HT1080 (cell line): ENCODE measurements at places on chromosomes 1 and 21.

DNA sequence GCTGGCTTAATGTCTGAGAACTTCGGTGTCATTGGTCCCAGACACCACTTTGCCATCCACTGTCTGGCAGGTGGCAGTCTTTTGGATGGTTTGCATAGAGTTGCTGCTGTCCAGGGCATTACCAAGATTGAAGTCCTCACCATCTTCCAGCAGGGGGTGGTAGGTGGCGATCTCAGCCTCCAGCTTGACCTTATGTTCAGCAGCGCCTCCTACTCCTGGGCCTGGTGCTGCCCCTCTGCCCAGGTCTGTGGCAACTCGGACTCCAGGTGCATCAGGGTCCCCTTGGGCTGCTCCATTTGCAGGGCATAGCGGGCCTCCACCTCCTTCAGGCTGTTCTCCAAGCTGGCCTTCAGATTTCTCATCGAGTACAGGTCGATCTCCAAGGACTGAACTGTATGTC lies 573.3 kb upstream of the NCAM2 start:
- DNase-seq: peak; percentile 20

GRCh38 chr1:7042322-7043190 lies 257.3 kb downstream of the CAMTA1 start:
- peak; percentile 24 for DNase-seq

GRCh38 chr1:178033019-178033418 lies 60.9 kb upstream of the RASAL2 start:
- no peak for DNase-seq

GRCh38 chr1:95668165-95668564 lies 434.2 kb downstream of the RWDD3 start:
- no peak for DNase-seq

DNA sequence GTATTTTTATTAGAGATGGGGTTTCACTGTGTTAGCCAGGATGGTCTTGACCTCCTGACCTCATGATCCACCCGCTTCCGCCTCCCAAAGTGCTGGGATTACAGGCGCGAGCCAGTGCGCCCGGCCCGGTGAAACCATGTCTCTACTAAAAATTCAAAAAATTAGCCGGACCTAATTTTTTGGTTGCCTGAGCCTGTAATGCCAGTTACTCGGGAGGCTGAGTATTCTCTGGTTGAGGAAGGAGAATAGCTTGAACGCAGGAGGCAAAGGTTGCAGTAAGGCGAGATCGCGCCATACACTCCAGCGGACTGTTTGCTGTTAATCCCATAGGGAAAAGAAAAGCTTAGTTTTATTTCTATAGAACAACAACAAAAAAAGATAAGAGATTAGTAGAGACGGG lies 29.9 kb upstream of the HJV start:
- no peak for DNase-seq

DNA sequence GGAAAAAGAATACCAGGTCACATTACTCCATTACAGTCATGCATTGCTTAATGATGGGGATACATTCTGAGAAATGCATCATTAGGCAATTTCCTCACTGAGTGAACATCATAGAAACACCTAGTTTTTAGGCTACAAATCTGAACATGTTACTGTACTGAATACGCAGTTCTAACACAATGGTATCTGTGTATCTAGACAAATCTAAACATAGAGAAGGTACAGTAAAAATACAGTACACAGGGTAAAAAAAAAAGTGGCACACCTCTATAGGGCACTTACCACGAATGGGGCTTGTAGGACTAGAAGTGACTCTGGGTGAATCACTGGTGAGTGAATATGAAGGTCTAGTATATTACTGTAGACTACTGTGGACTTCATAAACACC lies 115.7 kb downstream of the AKT3 start:
- DNase-seq: no peak

DNA sequence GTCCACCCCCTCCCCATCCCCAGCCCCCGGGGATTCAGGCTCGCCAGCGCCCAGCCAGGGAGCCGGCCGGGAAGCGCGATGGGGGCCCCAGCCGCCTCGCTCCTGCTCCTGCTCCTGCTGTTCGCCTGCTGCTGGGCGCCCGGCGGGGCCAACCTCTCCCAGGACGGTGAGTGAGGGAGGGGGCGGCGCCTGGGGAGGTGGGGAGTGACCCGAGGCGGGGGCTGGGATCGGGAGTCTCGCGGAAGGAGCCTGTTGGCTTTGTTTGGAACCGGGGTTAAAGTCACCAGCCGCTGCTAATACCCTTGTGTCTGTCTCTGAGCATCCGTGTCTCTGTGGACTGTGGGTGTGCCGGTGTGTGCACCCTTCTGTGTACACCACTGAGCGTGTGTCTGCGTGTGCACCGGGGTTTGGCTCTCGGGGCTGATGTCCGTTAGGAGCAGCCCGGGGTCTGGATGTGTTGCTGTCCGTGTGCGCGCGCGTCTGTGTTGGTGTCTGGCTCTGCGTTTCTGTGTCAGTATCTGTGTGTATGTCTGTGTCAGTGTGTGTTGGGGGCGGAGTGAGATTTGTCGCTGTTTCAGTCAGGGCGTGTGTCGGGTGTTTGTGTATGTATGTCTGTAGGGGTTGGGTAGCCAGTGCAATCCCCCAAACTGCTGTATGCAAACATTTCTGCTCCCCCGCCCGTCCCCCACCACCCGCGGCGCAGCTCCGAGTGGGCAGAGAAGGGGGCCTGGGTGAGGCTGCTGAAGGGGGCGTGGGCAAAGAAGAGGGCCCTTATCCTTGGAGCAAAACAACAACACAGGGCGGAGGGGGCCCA lies 480 bp downstream of the CADM3 start:
- DNase-seq: peak; percentile 10

DNA sequence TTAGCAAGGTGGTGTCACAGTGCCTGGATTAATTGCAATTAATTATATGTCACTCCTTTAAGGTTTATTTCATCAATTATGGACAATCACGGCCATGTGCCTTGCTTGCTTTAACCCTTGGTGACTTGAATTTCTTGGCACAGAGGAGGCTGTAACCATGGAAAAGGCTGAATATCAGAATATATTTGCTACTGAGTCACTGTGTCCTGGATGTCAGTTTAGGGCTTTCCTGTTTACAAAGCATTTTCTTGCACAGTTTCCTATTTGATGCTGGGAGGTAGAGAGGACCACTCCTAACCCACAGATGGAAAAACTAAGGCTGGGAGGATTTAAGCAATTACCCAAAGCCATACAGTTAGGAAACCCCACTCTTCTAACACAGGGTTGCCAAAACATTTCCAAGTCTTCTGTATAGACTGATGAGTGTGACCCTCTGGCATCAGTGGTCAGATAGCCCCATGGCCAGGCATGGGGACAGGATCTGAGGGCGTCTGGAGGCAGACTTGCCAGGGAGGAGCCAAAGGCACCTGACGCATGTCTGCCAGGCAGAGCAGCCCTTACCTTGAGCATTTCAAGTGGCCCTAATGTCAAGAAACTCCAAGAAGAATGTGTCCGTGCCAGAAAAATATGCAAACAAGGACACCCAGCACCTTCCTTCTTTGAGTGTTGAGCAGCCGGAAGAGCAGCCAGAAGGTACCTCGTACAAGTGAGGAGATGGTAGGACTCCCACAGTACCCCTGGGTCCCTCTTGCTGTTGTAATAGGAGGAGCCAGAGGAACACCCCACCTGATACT lies 34.4 kb downstream of the KCNN3 start:
- no peak for DNase-seq

- DNase-seq: peak; percentile 22
These were observed 42.8 kb downstream of the CNN3 start for GRCh38 chr1:94884106-94884505.

DNA sequence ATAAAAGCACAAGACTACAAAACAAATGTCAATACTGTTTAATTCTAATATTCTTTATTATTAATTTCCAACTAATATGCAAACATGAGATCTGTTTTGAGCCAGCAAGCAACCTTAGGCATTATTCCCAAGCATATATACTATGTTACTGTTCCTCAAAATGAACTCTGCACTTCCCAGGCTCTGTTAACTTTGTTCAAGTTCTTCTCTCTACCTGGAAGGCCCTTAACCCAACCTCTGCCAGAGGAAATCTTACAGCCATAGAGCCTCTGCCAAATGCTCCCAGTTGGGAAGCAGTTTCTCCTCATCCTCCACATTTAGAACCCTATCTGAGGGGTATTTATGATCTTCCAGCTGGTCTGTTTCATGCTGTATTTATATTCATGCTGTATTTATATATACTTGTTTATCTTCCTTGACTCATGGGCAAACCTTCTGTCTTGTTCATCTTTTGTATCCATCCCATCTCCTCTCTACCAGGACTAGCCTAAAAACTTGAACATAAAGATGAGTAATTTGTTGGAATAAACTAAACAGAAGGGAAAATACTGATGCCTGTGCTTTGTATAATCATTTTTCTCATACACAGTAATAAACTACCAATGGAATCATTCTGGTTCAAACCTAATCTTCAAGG lies 5.3 kb downstream of the IVNS1ABP start:
- DNase-seq: no peak

GRCh38 chr1:154186177-154186576 lies 5.7 kb downstream of the TPM3 start:
- peak; percentile 53 for DNase-seq

DNA sequence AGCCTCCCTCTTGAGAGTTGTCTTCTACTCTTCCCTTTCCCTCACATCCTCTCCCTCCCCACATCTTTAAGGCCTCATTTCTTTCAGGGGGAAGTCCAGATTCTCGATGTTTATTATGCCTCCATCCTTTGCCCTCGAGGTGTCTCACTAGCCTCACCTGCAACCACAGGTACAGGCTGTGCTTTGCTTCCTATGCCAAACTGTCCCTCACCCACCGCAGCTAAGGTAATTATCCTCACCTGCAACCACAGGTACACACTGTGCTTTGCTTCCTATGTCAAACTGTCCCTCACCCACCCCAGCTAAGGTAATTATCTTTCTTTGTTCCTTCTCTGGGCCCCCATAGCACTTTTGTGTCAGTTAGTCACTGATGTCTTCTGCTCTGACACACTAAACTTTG lies 328.1 kb upstream of the SNX7 start:
- DNase-seq: no peak

- no peak for DNase-seq
These were observed 36.9 kb upstream of the POU3F1 start for GRCh38 chr1:38083541-38083940.

DNA sequence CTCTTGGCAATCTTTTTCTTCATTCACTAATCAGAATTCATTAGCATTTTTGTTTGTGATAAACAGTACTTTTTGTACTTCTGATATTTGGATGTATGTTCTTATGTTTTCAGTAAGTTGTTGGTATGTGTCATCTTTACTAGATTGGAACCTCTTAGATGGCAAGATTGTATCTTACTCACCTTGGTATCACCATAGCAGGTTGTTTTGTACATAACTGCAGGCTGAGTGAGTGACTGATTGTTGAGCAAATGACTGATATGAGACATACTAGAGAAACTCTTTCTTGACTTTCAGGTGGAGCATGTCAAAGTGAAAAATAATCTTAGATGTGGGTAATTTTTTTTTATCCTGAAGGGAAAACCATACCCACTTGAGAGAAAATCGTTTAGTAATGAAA lies 173.7 kb downstream of the CLEC20A start:
- no peak for DNase-seq

DNA sequence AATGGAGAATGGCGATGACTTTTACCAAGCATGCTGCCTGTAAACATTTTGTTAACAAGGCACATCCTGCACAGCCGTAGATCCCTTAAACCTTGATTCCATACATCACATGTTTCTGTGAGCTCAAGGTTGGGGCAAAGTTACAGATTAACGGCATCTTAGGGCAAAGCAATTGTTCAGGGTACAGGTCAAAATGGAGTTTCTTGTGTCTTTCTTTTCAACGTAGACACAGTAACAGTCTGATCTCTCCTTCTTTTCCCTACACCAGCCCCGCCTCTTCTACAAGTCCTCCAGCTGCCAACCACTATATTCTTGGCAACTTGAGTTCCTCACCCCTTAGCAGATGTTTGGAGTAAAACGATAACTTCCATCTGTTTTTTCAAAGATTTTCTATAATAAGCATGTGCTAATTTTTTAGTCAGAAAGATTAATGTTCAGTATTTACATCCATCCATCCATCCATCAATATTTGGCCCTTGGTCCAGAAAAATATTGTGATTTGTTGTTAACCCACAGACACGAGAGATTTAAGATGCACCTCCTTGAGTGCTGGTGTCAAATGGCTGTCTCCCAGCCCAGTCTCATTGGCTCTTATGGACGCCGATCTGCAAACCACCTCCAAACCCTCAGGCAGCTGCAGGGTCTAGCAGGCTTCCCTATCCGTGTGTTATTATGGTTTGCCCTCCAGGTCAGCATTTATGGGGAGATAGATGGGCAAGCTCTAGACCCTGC lies 3.8 kb downstream of the DNALI1 start:
- DNase-seq: no peak

DNA sequence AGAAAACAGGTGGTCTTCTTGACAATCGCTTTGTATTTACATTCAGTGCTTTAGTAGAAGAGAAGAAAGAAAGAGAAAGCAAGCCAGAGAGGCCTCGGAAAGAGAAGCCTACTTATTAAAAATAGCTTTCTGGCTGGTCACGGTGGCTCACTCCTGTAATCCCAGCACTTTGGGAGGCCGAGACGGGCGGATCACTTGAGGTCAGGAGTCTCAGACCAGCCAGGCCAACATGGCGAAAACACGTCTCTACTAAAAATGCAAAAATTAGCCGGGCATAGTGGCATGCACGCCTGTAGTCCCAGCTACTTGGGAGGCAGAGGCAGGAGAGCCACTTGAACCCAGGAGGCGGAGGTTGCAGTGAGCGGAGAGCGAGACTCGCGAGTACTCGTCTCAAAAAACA lies 1.8 kb upstream of the SLC19A2 start:
- no peak for DNase-seq

- DNase-seq: peak; percentile 32
These were observed 85.8 kb upstream of the DIRAS3 start for GRCh38 chr1:68136187-68136586.

DNA sequence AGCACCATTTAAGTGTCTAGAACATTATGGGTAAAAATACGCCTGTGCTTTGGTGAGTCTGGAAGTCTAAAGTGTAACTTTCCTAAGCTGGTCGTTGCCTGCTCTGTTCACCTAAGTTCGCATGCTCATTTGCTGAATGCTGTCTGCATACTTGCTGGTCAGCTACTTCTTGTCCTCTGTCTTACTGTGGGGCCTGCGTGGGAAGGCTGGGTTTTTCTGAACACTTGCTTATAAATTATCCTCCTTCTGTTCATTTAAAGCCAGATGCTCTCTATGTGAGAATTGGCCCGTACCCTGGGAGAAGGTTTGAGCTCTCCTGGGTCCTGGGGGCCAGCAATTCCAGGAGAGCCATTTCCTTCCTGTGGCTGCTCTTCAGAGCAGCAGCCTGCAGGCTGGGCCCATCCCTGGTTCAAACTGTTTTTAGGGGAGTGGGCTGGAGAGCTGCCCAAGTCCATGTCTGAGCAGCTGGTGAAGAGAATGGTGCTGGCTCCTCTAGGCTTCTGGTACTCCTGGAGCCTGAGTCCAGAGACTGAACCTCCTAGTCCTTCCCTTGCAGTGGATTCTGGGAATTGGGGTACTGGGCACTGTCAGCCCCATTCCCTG lies 75.7 kb downstream of the GALNT2 start:
- no peak for DNase-seq

GRCh38 chr1:174072581-174072980 lies 50.4 kb upstream of the RC3H1 start:
- no peak for DNase-seq

- no peak for DNase-seq
These were observed 44.1 kb upstream of the SLC2A1 start for GRCh38 chr1:43002766-43003165.
